ENCODE measurements at places on chromosomes 11 and 22.

GRCh38 chr22:24514241-24515026, 19.3 kb downstream of the UPB1 start:
- no peak for DNase-seq

DNA sequence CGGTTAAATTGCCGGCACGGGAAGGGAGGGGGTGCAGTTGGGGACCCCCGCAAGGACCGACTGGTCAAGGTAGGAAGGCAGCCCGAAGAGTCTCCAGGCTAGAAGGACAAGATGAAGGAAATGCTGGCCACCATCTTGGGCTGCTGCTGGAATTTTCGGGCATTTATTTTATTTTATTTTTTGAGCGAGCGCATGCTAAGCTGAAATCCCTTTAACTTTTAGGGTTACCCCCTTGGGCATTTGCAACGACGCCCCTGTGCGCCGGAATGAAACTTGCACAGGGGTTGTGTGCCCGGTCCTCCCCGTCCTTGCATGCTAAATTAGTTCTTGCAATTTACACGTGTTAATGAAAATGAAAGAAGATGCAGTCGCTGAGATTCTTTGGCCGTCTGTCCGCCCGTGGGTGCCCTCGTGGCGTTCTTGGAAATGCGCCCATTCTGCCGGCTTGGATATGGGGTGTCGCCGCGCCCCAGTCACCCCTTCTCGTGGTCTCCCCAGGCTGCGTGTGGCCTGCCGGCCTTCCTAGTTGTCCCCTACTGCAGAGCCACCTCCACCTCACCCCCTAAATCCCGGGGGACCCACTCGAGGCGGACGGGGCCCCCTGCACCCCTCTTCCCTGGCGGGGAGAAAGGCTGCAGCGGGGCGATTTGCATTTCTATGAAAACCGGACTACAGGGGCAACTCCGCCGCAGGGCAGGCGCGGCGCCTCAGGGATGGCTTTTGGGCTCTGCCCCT, 529 bp upstream of the CCND1 start:
- no peak for DNase-seq

DNA sequence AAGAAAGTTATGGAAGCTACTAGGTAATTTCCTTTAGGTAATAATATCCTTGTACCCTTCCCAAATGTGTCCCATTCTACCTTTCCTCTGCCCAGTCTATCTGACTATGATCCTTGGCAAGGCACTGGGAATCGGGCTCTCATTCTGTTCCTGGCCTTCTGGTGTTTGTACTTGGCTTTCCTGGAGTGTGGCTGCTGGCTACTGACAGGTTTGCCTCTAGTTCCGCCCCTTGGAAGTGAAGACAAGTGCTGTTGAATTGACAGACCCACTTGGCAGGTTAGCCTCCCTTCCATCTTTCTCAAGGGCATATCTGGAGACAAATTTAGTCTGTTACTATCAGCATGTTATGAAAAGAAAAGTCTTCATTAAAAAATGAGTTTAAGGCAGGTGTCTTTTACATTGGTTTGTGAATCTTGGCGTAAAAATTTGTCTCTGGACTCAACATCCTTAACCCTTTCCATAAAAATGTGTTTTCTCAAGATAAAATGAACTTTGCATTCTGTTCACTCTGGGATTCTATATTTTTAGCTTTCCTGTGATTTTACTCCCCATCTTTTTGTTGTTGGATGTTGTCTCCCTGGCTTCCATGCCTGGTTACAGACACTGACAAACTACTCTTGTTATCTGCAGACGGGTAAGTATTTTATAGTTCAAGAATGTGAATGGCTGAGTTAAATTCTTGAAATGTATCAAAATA, 287.4 kb upstream of the PDGFD start:
- DNase-seq: no peak

DNA sequence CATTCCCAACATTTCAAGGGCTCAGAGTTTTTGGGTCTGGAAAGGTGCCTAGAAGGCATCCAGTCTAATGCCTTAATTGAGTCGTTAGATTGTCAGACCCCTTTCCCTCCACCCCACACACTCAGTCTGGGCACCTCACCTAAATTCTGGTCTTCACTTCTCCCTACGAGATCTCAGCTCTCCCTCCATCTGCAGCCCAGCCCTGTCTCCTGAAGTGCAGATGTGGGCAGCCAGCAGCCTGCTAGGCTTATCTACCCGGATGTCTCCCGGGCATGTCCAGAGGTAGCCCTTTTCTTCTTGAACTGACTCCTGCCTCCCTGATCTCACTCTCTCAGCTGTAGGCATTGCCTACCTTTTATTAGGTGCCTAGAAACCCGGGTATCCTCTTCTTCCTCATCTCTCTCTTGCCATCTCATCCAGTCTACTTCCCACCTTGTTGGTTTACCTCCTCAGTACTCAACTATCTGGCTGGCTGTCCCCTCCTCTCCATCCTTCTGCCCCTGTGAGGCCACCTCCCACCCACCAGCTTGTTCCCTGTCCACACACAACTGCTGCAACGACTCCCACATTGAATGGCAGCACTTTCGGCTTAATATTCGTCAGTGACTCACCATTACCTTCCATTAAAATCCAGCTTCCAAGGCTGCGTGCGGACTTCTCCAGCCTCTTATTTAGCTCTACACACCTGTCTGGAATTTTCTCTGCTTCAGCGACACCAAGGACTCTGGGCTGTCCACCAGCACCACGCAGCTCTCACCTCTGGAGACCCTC, 6.2 kb downstream of the SEPTIN3 start:
- DNase-seq: no peak

GRCh38 chr22:24146194-24146616, 35.1 kb upstream of the SUSD2 start:
- DNase-seq: no peak

DNA sequence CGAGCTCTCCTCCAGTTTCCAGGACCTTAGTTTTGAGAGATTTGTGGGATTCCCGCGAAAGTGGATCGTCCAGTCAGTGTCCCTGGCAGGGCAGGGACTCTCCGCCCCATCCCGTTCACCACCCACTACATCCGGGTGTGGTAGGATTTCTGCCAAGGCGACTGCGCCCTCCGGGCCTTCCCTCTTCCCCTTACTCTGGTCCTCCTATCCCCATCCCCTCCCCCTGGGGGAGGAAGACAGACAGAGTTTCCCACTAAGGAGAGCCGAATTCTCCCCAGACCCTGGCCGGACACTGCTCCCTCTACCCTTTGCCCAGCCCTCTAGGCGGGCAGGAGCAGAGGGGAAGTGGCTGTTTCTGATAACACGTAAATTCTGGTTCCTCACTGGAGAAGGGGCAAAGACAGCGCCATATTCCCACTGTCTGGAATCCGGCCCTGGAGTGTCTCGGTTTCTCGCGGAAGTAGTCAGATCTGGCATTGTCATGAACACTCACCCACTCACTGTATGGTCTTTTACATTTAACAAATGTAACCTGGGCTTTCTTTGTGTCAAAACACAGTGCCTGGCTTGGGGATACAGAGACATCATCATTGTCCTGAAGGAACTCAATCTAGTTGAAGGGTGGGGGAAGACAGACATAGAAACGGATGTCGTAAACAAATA, 1.1 kb upstream of the NECTIN1 start:
- no peak for DNase-seq

- no peak for DNase-seq
These were observed 39.9 kb downstream of the MYEOV start for GRCh38 chr11:69333879-69334278.

GRCh38 chr11:33616552-33616951, 84.1 kb downstream of the C11orf91 start:
- no peak for DNase-seq

GRCh38 chr22:42329504-42329903, 59.1 kb upstream of the TCF20 start:
- DNase-seq: no peak

DNA sequence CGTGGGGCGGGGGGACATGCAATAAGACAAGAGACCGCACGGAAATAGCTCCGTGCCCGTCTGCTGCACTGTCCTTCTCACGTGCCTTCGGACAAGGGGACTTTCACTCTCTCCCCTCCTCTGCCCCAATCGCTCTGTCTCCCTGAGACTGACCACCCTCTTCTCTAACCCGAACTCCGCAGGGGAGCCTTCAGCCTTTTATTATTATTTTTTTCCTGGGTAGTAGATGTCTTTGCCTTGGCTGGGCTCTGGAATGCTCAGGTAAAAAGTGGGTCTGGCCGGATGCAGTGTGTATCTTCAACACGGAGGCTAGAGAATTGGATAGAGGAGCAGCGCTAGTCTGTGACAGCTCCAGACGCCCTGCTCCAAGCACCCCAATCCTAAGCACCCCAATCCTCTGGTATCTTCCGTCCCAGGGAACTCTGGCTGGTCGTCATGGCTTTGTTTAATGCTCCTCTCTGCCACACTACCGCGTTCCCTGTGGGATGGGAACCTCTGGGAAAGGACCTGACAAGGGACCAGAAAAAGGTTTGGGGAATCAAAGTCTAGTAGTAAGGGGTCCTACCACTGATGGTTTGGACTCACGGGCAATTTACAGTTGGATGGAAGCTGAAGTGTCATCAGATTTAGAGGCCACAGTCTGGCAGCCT, 25.1 kb upstream of the ROBO3 start:
- no peak for DNase-seq

DNA sequence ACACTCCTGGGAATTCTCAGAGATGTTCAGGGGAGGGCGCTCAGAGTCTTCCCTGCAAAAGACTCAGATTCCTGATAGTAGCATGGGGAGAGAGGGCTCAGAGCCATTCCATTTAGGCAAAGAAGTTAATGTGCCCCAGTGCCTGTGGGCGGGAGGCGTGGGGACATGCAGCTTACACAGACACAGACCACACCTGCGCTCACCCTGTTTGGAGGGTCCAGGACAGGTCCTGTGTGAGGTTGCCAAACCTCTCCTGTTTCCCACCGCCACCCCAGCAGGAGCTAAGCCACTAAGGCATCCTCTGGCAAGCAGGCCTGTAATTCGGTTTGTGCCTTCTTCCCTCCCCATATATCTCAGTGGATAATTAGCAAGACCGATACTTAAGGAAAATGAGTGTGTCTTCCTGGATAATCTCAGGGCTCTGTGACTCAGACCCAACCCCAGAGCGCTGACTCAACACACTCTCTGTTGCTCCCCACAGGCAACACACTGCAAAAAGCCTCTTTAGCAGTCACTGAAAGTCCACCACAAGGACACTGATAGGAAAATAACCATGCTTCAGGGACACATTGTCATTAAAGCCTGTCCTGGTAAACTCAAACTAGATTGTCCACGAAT, 118.9 kb upstream of the LMO1 start:
- no peak for DNase-seq

DNA sequence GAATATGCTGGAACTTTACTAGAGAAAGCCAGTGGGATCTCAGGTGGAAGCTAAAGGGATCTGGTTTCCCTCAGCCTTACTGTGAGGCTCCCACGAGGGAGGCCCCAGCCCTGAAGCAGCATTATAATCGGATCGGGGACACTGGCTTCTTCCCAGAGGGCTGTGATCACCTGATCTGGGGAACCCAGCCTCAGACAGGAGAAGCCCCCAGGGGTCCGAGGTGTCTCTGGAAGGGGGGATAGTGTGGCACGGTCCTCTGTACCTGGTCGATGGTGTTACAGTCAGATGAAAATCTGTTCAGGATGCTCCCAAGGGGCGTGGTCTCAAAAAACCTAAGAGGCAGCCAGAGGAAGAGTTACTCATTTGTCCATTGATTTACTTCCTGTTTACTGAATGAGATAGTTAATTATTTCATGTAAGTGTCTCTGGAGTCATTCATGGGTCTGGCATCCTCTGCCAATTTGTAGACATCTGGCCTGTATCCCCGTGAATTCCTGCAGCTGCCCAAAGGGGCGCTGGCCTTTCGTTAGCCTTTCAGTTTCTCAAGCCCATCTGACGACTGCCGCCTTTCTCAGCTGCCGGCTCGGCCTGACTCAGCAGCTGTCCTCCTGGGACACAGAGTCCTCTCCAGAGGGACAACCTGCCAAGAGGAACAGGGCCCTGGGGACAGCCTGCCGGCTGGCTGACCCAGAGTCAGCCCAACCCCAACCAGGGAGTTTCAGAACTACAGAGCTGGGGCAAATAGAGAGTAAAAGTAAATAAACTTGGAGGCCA, 17.0 kb upstream of the KCNJ11 start:
- DNase-seq: no peak

DNA sequence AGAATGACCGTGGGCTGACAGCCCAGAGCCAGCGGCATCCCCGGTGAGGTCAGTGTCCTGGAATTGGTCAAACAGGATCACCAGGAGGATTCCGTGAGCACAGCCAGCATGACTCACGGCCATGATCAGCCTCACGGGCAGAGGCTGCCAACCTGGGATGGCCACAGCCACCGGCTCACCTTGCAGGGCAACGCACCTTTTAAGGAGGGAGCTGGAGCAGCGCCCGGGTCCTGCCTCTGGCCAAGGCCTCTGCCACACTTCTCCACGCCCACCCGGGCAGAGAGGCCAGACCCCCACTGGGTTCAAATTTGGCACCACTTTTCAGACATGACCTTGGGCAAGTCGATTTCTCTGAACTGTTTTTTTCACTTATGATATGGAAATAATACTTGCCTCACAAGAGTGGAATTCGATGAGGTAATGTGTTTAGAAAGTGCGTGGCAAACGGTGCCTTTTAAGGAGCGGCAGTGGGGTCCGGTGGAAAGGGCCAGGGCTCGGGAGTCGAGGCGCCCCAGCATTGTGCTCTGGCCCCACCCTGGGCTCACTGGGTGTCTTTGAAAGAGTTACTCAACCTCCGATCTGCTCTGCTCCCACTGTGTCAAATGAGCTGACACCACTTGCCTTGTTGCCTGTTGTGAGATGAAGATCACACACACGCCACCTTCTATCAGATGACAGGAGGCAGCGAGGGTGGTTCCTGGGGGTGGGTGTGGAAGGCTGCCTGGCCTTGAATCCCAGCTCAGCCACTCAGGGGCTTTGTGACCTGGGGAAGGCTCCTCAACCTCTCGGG, 16.0 kb downstream of the TXN2 start:
- DNase-seq: no peak

GRCh38 chr22:35629406-35630216, 12.5 kb upstream of the MB start:
- DNase-seq: no peak

- no peak for DNase-seq
These were observed 105.0 kb downstream of the DBX1 start for GRCh38 chr11:20055312-20055711.

DNA sequence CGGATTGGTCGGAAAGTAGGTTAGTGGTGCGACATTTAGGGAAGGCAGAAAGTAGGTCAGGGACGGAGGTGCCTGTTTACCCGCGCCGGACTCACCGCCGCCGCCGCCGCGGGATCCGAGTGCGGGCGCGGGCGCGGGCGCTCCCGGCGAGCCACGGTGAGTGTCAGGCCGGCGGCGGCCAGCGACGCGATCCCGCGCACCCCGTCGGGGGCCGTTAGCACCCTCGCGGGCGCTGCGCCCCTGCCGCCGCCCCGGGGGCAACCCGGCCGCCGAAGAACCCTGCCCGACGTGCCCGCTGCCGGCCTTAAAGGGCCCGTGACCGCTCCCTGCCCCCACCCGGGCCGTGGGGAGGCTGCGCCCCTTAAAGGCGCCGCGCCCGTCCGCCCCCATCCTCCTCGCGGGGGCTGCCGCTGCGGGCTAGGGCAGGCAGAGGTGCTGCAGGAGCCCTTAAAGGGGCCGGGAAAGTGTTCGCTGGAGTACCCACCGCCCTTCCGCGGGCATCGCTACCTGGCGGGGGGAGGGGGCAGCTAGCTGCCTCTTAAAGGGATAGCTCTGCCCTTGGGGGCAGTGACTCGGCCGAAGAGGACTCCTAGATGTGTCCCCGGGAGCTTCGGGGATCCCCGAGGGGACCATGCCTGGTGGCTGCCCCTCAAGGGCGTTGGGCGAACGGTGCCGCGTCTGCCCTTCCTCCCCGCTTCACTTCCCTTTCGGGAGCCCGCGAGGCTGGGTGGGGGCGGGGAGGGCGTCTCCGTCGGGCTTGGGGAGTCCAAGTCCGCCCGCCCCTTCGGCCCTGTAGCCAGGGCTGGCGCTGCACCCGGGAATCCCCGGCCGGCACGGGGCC, at the start of gene BMAL1:
Gene BMAL1 (plus strand): TSS at position 23 of the 841 bp plus-strand sequence. CDS start 76,519 bp downstream, outside the sequence.
- peak; percentile 24 for DNase-seq
